ENCODE measurements at places on chromosomes 12 and 14. TPM values are rescaled to one million over a fixed set of nuclear protein-coding genes. Genes with fewer than 3 reads are reported as not detected.

REC8 gene
- 4.1 TPM for polyA plus RNA-seq

ERBB3 gene
- 6.4 TPM for polyA plus RNA-seq

SRGAP1 gene
- 1.7 TPM for polyA plus RNA-seq

PMEL gene
- 0.45 TPM for polyA plus RNA-seq

Data from right cardiac atrium (tissue), 5 donors.